ENCODE measurements at places on chromosomes 11 and 22.

- ATAC-seq: peak; percentile 24
These were observed 14.5 kb downstream of the SERPINH1 start for GRCh38 chr11:75576499-75576918.

GRCh38 chr22:37267135-37267587 lies 15.1 kb upstream of the CYTH4 start:
- ATAC-seq: peak; percentile 88

DNA sequence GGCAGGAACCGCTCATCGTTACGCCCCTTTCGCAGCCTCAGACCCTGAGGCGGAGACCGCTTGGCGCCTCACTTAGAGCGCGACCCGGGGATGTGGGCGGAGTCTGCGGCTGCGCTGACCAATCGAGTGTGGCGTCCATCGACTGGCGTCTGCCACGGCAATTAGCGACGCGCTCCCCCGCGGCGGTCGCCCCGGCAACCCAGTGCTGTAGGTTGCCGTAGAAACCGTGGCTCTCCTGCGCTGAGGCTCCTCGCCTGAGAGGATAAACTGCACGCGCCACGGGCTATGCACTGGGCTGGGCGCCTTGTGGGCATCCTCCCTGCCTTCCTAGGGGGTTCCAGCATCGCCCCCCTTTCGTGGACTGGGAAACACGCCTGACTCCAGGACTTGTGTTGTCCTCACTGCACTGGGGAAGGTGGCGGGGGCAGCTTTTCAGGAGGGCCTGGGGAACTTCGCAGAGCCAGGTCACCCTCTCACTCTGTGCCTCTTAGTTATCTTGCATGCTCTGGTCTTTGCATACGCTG lies 701 bp upstream of the P2RX6 start:
- peak; percentile 97 for ATAC-seq

DNA sequence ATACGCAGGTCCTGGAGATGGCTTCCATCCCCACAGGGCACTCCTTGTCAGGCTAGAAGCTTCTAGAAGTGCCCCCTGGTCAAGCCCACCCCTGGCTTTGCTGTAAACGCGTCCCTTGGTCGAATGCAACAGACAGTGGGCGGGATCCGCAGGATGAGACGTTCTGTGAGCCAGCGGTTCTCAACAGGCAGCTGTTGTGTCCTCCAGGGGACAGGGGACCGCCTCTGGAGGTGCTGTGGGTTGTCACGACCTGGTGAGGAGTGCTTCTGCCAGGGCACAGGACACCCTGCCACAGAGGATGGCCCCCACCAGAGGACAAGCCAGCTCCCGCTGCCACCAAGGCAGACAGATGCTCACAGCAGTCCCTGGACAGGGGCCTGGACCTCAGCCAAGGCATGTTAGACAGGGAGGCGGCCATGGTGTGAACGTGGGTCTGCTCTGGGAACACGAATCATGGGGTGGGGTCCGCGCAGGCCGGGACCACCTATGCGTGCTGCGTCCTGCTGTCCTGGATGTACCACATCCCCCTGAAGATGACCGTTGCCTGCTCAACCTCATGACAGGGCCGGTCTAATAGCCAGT lies 11.7 kb downstream of the CRELD2 start:
- no peak for ATAC-seq

GRCh38 chr11:105468154-105468553 lies 141.7 kb upstream of the GRIA4 start:
- ATAC-seq: no peak

- ATAC-seq: no peak
These were observed 142.0 kb downstream of the SLC17A6 start for GRCh38 chr11:22479971-22480720.

DNA sequence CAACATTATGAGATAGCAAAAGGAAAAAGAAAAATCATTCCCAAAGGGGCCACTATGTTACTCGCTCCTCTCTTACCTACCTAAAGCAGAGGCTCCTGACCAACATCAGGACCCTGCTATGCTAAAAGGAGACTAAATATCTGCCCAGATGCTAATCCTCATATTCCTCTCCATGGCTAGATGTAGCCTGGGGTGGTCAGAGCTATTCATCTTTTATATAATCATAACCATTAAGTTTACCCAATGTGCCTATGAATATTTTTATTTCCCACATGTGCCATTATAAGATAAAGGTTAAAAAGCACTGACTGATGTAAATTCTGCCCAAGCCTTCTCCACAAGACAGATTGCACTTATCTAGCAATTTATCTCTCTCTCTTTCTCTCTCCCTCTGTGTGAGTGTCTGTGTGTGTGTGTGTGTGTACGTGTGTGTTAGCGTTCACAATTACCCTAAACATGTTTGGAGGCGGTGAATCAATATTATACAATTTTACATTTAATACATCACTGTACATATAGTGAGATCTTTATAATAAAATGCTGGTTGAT lies 41.2 kb upstream of the ANO5 start:
- no peak for ATAC-seq

DNA sequence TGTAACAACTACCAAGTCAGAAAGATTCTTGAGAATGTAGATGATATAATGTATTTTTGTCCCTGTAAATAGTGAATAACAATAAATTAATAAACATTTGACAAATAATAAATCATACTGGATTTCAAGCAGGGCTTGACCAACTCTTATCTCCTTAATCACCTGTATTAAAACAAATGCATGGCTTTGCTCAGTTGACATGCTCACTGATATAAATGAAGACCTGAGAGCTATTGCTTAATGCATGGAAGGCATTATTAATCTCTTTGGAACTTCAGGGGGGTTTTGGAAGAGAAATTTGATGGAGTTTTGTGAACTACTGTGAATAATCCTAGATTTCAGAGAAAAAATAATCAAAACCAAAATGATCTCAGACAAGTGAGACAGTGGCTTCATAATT lies 1420.4 kb upstream of the TENM4 start:
- ATAC-seq: no peak

DNA sequence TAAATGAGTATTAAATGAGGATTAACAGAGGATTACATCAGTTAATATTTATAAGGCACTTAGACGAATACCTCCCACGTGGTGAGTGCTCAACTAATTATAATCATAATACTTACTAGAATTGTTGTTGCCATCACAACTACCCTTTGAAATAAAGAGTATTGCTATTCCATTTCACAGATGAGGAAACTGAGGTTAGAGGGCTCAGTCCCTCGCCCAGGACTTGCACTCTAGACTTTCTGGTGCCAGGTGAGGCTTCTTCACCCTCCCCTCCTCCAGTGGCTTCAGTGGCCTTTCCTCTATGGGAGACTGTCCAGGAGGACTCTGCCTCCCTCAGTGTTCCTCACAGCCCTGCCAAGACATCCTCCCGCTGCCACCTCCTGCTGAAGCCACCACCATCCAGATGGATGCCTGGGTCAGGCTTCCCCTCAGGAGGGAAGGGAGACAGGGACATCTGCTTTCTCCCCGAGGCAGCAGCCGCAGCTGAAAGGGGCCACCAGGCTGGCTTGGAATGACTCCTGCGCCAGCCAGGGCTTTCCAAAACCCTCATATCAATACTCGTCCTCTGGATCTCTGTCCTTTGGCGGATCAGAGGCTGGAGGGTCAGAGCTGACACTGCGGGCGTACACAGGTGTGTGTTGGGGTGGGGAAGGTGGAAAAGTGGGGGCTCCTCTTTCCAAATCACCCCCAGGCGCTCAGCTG lies 580.1 kb downstream of the BUD13 start:
- no peak for ATAC-seq

DNA sequence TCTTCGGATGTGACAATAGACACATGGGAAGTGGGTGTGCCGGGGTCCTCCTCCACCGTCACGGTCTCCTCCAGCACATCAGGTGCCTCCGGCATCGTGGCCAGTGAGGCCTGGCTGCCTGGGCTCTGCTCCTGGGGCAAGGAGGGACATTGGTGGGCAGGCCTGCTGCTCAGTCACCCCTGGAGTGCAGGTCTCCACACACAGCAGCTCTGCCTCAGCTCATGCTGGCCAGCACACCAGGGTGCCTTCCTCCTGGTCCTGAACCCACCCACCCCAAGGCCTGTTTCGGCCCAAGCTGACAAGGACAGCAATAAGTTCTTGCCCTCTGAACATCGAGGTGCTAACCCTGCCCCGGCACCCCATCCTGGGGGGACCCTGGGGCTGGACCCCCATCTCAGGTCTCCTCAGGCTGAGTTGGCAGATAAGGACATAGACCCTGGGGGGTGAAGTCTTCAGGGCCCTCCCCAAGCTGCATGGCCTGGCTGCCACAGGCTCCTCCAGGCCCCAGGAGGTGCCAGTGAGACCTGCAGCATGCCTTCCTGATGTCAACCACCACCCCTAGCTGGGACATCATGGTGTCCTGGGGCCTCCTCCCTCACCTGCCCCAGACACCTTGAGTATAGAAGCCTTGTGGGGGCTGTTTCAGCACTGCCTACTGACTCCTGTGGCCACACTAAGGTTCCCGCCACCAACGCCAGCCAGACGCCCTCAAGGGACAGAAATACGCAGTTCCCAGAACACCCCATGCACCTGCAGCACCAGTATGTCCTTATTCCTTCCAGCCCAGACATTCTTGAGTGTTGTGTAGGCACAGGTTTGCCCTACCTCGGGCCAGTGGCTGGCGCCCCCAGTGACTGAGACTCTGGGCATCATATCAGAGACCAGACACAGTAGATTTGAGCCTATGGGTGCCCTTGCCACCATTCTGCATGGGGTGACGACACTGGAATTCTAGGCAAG lies 34.4 kb downstream of the ARVCF start:
- ATAC-seq: no peak

- no peak for ATAC-seq
These were observed 728 bp downstream of the CTTN start for GRCh38 chr11:70398834-70399680.

DNA sequence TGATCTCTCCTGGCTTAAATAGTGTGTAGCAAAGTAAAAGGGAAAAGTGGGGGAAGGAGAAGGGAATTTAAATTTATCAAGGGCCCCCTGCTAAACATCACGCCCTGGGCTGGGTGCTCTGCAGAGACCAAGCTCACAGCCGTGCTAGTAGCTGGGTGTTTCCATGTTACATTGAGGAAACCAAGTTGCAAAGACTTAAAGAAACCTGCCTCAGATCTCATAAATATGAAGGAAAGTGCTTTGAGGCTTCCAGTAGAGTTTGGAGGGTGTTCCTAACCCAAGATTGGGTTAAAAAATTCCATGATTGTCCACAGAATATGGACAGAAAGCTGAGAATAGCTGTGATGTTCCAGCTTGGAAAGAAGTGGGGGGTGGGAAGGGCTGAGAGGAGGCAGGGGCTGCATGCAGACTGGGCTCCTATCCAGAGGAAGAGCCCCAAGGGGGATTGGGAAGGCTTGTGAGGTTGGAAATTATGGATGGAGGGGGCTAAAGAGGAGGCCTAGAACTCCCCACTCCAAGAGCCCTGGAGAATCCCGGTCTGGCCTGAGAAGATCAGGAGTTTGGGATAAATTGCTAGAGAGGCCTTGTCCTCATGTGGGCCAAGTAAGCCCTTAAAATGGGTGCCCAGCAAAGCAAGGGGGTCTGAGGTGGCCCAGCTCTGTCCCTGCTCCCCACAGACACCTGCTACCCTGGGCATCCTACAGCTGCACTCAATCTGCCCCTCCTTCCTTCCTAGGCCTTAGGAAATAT lies 25.0 kb upstream of the OAF start:
- no peak for ATAC-seq

- ATAC-seq: peak; percentile 34
These were observed 4.7 kb downstream of the OSBPL5 start for GRCh38 chr11:3160252-3161031.

GRCh38 chr22:28017859-28018258 lies 98.8 kb upstream of the PITPNB start:
- ATAC-seq: no peak

DNA sequence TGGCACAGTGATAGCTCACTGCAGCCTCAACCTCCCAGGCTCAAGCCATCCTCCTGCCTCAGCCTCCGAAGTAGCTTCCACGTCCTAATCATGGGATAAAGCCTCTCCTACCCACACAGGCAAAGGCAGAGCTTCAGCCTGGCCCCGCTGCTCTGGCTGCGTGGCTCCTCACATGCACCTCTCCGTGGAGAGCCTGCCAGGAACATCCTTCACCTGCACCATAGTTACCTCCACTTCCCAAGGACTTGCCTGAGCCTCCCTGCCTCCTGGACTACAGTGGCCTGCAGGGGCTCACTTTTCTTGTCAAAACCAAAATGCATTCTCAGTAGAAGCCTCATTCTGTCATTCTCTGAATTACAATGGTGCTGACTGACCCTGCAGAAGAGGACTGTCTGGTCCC lies 6.5 kb downstream of the C11orf16 start:
- ATAC-seq: no peak

DNA sequence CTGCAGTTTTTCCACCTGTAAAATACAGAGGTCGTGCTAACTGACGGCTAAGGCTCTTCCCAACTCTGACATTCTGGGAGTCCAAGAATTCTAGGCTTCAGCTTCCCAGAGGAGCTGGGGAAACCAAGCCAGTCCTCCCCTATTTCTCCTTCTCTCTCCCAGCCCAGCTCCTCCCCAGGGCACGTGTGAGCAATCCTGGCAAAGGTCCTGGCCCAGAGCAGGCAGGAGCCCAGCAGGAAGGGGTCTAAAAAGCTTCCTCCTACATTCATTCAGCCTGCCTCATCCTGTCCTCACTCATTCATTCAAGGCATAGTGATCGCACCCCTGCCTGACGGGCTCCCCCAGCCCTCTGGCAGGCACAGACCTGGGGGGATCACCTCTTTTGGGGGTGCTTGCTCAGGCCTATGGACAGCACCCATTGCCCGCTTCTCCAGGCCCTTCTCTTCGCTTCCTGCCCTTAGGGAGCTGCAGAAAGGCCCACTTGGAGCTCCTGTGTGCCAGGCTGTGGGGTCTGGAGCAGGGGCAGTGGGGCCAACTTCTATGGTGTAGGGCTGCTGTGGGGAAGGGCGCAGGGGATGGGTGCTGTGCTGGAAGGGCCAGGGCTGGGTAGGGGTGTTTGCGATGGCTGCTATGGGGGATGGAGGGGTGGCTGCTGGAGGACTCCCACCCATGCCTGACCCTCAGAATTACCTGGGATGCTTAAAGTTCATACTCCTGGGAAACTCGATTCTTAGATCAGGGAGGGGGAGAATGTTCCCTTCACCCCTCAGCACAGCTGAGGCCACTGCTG lies 9.8 kb downstream of the KCNC1 start:
- ATAC-seq: no peak

DNA sequence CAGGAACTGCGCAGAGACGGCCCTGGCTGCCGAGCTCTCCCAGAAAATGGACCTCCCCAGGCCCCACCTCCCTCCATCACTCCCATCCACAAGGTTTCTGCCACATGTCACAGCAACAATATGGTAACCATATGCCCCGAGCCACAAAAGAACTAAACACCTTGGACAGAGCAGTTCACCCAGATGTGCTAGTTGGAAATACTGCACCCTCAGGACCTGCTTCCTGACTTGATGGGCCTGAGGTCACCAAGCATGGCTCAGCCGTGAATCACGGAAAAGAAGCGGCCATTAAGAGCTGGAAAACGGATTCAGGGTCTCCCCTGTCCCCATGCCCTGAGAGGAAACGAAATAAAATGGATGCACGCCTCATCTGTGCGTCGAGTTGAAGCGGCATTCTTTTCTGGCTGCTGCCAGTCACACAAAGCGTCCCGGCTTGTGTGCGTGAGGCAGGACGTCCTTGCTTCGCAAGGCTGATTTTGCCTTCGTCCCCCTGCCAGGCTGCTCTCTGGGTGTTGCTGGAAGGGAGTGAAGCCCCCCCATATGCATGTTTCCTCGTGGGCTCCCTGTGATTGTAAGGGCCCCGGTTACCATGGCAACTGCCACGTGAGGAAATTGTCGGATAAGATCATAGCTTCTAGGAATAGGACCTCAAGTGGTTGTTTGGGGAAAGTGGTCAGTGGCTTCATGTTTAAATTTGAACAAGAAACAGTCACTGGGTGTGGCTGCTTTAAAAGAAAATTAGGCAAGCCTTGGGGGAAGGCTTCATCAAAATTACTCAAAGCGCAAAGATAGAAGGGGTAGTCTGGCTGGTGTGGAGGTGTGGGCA lies 51.7 kb downstream of the FLI1 start:
- ATAC-seq: no peak

- ATAC-seq: no peak
These were observed 19.8 kb upstream of the SHANK2 start for GRCh38 chr11:71272161-71272560.
